ENCODE measurements at places on chromosomes 4 and X.

DNA sequence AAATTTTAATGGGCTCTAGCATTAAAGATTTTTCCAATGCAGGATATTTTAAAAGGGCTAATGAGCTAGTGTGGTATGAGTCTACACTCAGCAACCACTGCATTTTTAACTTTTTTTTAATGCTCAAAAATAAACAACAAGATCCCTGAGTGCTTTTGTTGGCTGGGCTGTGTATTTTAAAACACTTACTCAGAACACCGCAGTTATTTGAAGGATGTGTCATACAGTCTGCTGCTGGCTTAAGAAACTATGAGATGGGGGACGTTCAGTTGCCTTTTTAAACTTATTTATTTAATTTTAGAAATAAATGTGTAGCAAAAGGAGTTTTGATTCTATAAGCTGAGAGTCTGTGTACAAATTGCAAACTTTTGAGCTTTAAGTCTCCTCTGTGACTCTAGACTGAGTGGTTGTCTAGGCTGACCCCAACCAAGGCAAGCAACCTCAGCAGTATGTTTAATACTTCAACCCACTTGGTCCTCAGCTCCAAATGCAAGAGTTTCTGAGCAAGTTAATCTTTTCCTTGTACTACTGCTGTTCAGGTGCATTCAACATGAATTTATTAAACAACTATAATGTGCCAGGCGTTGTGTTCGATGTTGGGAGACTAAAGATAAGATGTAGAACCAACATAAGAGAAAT is 278.6 kb upstream of the DIPK2B start:
- DNase-seq, result no peak
- no peak overlapping the region for H3K4me3 ChIP-seq
- no peak overlapping the region for H3K27ac ChIP-seq
- H3K36me3 ChIP-seq, result no peaks in the 10 kb centered on the region
- no peaks in the 10 kb centered on the region for H3K27me3 ChIP-seq

DNA sequence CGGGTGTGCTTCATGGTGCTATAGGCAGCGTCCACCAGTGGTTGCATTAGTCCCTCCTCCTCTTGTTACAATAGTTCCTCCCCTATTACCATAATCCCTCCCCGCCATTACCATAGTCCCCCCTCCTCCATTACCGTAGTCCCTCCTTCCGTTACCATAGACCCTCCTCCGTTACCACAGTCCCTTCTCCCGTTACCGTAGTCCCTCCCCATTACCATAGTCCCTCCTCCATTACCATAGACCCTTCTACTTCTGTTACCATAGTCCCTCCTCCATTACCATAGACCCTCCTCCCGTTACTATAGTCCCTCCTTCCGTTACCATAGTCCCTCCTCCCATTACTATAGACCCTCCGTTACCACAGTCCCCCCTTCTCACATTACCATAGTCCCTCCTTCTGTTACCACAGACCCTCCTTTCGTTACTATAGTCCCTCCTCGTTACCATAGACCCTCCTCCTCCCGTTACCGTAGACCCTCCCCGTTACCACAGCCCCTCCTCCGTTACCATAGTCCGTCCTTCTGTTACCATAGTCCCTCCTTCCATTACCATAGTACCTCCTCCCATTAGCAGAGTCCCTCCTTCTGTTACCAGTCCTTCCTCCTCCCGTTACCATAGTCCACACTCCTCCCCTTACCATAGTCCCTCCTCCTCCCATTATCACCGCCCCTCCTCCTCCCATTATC is 129.6 kb downstream of the DHRSX start:
- H3K4me3 ChIP-seq, result no peak overlapping the region
- no peak for DNase-seq
- no peak overlapping the region for H3K27ac ChIP-seq
- H3K4me1 ChIP-seq, result peaks cover 4% of the 10 kb centered on the region
- peaks cover 6% of the 10 kb centered on the region for H3K36me3 ChIP-seq
- no peaks in the 10 kb centered on the region for H3K27me3 ChIP-seq

GRCh38 chrX:39912126-39912525 is 185.6 kb downstream of the BCOR start:
- H3K27me3 ChIP-seq, result peaks cover 2% of the 10 kb centered on the region
- peaks cover 5% of the 10 kb centered on the region for H3K4me1 ChIP-seq
- H3K36me3 ChIP-seq, result no peaks in the 10 kb centered on the region
- no peak overlapping the region for H3K27ac ChIP-seq
- H3K4me3 ChIP-seq, result no peak overlapping the region
- DNase-seq, result no peak

DNA sequence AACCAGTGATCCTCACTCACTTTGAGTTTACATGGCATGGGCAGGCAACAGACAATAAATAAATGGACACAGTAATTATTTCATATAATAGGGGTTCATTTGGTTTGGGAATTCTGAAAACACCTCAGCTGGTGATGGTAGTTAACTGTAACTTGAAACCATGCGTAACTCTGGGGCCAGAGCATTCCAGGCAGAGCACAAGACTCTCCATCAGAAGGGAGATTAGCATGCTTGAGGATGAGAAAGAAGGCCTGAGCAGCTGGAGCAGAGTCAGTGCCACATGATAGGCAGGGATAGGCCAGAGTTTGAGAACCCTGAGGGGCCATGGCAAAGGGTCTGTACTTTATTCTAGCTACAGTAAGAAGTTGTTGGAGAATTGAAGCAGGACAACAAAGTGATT is 56.3 kb upstream of the CXCL8 start:
- no peak overlapping the region for H3K4me3 ChIP-seq
- no peak for DNase-seq
- no peaks in the 10 kb centered on the region for H3K36me3 ChIP-seq
- H3K27ac ChIP-seq, result no peak overlapping the region
- peaks cover 5% of the 10 kb centered on the region for H3K27me3 ChIP-seq
- no peaks in the 10 kb centered on the region for H3K4me1 ChIP-seq

- no peak overlapping the region for H3K27ac ChIP-seq
- H3K36me3 ChIP-seq, result no peaks in the 10 kb centered on the region
- no peak overlapping the region for H3K4me3 ChIP-seq
- no peaks in the 10 kb centered on the region for H3K4me1 ChIP-seq
- H3K27me3 ChIP-seq, result no peaks in the 10 kb centered on the region
Measured at GRCh38 chrX:71814123-71814912, 51.2 kb downstream of the CXorf49B start.

DNA sequence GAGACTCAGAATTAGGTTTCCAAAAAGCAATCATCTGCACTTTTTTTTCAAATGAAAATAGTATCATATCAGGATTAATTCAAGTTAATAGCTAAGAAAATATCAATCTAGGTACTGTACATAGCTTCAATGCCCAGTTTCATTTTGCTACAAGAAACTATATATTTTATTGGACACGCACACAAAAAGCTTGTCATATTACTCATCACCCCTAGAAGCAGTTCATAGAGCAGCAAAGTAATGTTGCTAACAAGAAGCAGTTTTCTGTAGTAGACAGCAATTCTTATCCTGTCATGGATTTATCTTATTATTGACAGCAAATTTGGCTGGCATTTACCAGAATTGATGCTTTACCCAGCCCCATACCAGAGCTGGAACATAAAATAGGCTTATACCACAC is 52.3 kb upstream of the LSM6 start:
- H3K27ac ChIP-seq, result no peak overlapping the region
- DNase-seq, result no peak
- no peaks in the 10 kb centered on the region for H3K36me3 ChIP-seq
- peaks cover 5% of the 10 kb centered on the region for H3K27me3 ChIP-seq

- no peaks in the 10 kb centered on the region for H3K27me3 ChIP-seq
- H3K27ac ChIP-seq, result no peak overlapping the region
- H3K4me3 ChIP-seq, result no peak overlapping the region
Measured at GRCh38 chrX:71236836-71237235, 13.8 kb downstream of the GJB1 start.

- DNase-seq, result no peak
- H3K27ac ChIP-seq, result no peak overlapping the region
- no peaks in the 10 kb centered on the region for H3K27me3 ChIP-seq
- no peak overlapping the region for H3K4me3 ChIP-seq
- no peaks in the 10 kb centered on the region for H3K4me1 ChIP-seq
Measured at GRCh38 chr4:72446353-72447055, 122.5 kb downstream of the ADAMTS3 start.

- no peak overlapping the region for H3K4me3 ChIP-seq
- H3K4me1 ChIP-seq, result no peaks in the 10 kb centered on the region
- DNase-seq, result no peak
- H3K36me3 ChIP-seq, result no peaks in the 10 kb centered on the region
- H3K27ac ChIP-seq, result no peak overlapping the region
- H3K27me3 ChIP-seq, result peaks cover 24% of the 10 kb centered on the region
Measured at GRCh38 chr4:87904639-87905160, 70.8 kb upstream of the SPP1 start.

GRCh38 chr4:53522334-53522733 is 69.0 kb downstream of the LNX1 start:
- H3K4me3 ChIP-seq, result no peak overlapping the region
- H3K27me3 ChIP-seq, result peaks cover 2% of the 10 kb centered on the region
- H3K36me3 ChIP-seq, result no peaks in the 10 kb centered on the region
- DNase-seq, result no peak
- no peak overlapping the region for H3K27ac ChIP-seq

GRCh38 chrX:77447653-77448569 is 722 bp downstream of the FGF16 start:
- H3K4me3 ChIP-seq, result no peak overlapping the region
- DNase-seq, result no peak
- peaks cover 11% of the 10 kb centered on the region for H3K27me3 ChIP-seq
- H3K4me1 ChIP-seq, result no peaks in the 10 kb centered on the region

DNA sequence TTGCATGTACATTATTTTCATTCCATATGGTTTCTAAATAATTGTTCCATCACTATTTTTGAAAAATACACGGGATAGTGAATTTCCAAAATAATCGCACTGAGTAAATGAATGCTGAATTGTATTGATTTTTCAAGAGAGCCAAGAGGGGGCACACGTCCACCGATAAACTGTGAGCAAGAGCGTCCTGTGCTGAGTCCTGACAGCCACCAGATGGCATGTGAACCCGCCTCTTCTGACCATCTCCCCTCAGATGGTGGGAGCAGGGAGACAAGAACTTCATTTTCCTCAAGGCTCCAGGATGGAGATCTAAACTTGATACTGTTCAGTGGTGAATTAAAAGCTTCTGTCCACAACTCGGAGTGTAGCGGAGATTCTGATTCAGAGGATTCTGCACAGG is 30.6 kb upstream of the IL9R start:
- H3K4me1 ChIP-seq, result peaks cover 17% of the 10 kb centered on the region
- H3K4me3 ChIP-seq, result no peak overlapping the region
- peaks cover 3% of the 10 kb centered on the region for H3K27me3 ChIP-seq

GRCh38 chrX:15600745-15601144 is at the start of gene ACE2:
TSS of gene ACE2 (minus strand) at chrX:15600960. CDS start at chrX:15600911, 49 bp downstream.
- no peak within 1 kb of the TSS for H3K27ac ChIP-seq
- no peak for DNase-seq
- H3K4me3 ChIP-seq, result no peak within 1 kb of the TSS

DNA sequence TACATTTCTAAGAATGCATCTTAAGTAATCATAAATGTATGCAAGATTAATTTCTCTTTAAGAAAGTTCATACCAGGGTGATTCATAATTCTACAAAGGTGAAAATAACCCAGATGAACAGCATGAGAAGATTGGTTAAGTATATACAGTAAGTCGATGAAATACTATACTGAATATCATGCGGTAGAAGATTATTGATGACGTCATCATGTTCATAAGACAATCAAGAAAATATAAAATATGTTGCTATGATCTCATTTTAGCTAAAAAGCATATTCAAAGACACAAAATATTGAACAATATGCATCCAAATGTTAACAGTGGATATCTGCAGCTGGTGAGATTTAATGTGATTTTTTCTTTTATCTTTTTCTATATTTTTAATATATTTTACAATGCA is 312.0 kb upstream of the FGF13 start:
- H3K27me3 ChIP-seq, result no peaks in the 10 kb centered on the region
- no peak overlapping the region for H3K27ac ChIP-seq
- no peaks in the 10 kb centered on the region for H3K4me1 ChIP-seq
- no peak for DNase-seq
- H3K36me3 ChIP-seq, result no peaks in the 10 kb centered on the region
- H3K4me3 ChIP-seq, result no peak overlapping the region

GRCh38 chr4:160020804-160021203 is 917.9 kb downstream of the RAPGEF2 start:
- no peak overlapping the region for H3K4me3 ChIP-seq
- no peaks in the 10 kb centered on the region for H3K27me3 ChIP-seq
- H3K4me1 ChIP-seq, result no peaks in the 10 kb centered on the region
- no peaks in the 10 kb centered on the region for H3K36me3 ChIP-seq
- no peak for DNase-seq

GRCh38 chr4:102687373-102687981 is 73.3 kb downstream of the MANBA start:
- no peaks in the 10 kb centered on the region for H3K27me3 ChIP-seq
- H3K27ac ChIP-seq, result no peak overlapping the region
- H3K4me1 ChIP-seq, result no peaks in the 10 kb centered on the region
- no peak overlapping the region for H3K4me3 ChIP-seq

- H3K27ac ChIP-seq, result no peak overlapping the region
- H3K27me3 ChIP-seq, result no peaks in the 10 kb centered on the region
- no peaks in the 10 kb centered on the region for H3K4me1 ChIP-seq
- H3K36me3 ChIP-seq, result no peaks in the 10 kb centered on the region
Measured at GRCh38 chr4:170170861-170171260, 81.1 kb upstream of the AADAT start.

- H3K27me3 ChIP-seq, result no peaks in the 10 kb centered on the region
- H3K27ac ChIP-seq, result no peak overlapping the region
- no peak for DNase-seq
- H3K36me3 ChIP-seq, result no peaks in the 10 kb centered on the region
Measured at GRCh38 chrX:40385256-40385655, 195.5 kb upstream of the ATP6AP2 start.

DNA sequence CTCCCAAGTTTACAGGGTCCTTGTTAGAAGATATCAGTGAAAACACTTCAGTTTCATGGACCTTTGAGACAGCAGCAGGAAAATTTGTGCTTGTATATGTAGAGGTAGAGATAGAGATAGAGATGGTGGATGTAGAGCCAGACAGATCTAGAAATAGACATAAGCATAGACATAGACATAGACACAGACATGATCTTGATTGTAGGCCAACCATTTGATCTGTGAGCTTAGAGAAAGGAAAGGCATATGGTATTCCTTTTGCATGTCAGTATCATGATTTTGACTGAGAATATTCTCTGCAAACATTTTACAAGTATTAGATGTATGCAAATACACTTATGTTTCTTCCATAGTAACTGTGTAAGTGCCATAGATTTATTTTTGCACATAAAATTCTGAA is 65.0 kb downstream of the PRKG2 start:
- H3K27me3 ChIP-seq, result no peaks in the 10 kb centered on the region
- H3K4me3 ChIP-seq, result no peak overlapping the region
- DNase-seq, result no peak
- H3K4me1 ChIP-seq, result no peaks in the 10 kb centered on the region
- H3K27ac ChIP-seq, result no peak overlapping the region

- H3K27ac ChIP-seq, result no peak overlapping the region
- H3K4me3 ChIP-seq, result no peak overlapping the region
- DNase-seq, result no peak
- no peaks in the 10 kb centered on the region for H3K27me3 ChIP-seq
Measured at GRCh38 chr4:1565598-1566295, 118.4 kb downstream of the FAM53A start.

- DNase-seq, result no peak
- peak overlapping the region; percentile 56 for H3K4me3 ChIP-seq
Measured at GRCh38 chrX:112678831-112679230, 907 bp downstream of the LHFPL1 start.

GRCh38 chr4:10584042-10584441 is 100.5 kb downstream of the CLNK start:
- no peak overlapping the region for H3K4me3 ChIP-seq
- DNase-seq, result no peak
- no peak overlapping the region for H3K27ac ChIP-seq
- no peaks in the 10 kb centered on the region for H3K27me3 ChIP-seq
- H3K36me3 ChIP-seq, result no peaks in the 10 kb centered on the region
- peaks cover 20% of the 10 kb centered on the region for H3K4me1 ChIP-seq
